ENCODE measurements at places on chromosomes 1 and 21.

DNA sequence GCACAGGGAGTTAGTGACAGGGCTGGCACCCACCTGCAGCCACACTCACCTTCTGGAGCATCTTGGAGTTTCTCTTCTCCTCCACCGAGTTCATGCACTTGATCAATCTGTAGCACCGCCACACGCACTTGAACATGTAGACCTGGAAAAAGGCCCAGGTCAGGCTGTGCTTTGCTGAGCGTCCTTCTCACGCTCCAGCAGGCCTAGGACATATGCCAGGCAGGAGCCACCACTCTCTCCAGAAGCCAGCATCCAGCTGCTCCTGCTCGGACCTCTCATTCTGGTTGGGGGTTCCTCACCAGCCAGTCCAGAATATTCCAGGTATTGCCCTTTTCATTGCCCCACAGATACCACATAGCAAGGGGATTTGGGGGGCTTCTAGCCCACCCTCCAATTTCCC is 11.7 kb upstream of the MATN1 start:
- DNase-seq = no peak

DNA sequence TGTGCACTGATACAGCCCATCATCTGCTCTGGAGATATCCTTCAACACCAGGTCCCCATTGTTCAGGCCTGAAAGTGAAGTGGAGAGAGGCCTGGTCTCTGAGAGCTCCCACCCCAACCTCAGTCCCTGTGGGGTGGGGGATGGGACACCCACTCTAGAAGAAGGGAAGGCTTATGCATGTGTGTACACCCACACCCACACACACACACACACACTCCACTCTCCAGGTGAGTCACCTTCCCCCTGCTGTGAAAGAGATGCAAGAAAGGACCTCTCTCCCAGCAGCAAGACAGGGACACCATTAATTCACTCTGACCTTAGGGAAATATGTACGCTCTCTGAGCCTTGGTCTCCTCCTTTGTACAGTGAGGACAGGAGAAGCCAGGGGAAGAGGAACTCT is 5.9 kb downstream of the VSIG8 start:
- DNase-seq = no peak

DNA sequence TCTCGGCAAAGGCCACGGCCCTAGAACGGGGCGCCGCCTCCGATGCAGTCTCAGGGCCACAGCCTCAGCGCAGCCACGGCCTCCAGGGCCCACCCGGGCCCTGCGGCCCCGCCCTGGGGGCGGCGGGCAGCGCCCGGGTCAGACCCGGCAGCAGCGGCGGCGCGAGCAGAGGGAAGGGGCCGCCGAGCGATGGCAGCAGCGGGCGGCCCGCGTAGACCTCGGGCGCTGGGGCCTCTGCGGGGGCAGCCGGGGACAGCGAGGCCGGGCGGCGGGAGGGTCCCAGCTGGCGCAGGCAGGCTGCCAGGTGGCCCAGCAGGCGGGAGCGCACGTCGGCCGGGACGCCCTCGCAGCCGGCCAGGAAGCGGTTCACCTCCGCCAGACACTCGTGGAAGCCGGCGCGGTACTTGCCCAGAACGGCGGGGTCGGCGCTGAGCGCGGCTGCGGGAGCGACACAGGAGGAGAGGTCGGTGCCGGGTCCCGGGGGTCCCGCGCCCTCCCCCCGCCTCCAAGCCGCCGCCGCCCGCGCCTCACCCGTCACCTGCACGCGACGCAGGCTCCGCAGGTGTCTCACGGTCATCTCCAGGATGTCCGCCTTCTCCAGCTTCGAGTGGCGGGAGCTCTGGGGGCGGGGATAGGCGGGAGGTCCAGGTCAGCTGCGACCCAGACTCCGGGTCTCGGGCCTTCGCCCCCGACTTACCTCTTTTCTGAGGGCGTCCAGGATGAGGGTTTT is 737 bp downstream of the HES4 start:
- peak; percentile 25 for DNase-seq

- DNase-seq = no peak
These were observed 29.8 kb downstream of the PARP1 start for GRCh38 chr1:226378071-226378470.

DNA sequence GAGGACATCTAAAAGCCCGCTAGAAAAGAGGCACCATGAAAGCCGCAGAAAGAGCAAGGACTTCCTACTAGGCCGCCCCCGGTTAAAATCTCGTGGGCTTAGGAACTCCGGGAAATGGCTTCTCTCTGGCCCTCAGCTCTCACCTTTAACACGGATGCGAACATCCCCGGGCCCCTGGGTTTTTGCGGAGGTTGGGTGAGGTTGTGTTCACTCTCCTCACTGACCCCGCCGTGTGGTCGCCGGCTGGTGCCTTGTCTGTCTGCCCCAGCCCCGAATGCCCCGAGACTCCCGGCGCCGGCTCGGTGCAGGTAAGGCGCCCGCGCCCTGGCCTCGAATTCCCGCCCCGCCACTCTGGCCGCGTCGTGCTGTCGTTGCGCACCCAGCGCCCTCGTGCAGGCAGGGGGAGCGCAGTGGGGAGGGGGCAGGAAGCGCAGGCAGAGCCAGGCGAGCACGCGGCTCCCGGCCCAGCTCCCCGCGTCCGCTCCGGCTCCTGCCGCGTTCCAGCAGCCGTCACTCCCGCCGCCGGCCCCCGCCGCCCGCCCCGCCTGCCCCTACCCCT is at the start of gene SHISAL2A:
SHISAL2A (plus strand) TSS at position 437 of the 559 bp plus-strand sequence. CDS start 326 bp downstream, outside the sequence.
- DNase-seq = no peak

DNA sequence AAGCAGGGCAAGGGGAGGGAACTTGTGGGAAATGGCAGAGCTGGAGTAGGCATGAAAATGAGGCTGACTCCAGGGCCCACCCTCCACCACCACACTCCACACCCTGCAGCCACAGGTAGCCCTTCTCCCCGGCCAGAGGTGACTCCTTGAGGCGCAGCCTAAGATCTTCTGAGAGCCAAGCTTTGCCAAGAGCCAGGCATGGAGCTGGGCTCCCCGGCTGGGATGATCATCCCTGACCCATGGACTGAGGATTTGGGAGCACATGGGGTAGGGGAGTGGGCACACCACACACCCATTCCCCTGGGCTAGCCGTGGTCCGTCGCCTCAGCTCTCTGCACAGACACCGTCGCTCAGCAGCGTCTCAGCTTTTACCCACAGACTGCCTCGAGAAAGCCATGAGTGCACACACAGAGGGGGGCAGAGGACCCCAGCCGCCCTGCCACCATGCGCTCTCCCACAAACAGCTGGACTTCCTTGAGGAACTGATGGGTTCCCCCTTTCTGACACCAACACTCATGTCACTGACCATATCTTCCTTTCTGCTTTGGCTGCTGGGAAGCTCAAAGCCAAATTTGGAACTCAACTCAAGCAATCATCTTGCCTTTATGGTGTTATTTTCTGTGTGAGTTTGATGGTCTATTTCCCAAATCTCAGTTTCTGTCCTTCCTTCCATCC is 123.6 kb upstream of the RUNX3 start:
- DNase-seq = no peak

GRCh38 chr1:7250176-7250575 is 464.9 kb downstream of the CAMTA1 start:
- no peak for DNase-seq

DNA sequence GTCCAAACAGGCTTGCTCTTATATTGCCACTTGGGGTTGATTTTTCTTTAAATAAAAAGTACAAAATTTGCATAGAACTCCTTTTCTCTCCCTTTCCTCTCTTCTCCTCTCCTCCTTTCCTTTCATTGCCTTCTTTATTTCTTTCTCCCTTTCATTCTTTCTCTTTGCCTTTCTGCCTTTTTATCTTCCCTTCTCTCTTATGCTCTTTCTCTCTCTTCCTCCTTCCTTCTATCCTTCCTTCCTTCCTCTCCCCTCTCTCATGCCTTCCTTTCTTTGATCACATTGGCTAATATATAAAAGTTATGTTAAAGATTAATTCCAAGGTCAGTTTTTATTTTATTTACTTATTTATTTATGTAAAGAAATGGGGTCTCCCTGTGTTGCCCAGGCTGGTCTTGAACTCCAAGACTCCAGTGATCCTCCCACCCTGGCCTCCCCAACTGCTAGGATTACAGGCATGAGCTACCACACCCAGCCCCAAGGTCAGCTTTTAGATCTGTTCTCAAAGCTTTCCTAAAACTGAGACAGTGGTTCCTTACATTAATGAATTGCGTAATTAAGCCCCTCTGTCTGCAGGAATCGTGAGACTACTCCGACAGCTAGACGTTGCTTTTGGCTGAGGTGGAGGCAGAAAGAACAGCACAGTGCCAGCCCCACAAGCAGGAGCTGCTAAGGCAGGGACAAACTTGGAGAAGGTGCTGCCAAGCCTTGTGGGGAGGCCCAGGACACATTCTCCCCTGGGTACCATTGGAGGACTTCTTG is 361.9 kb downstream of the SIPA1L2 start:
- no peak for DNase-seq

DNA sequence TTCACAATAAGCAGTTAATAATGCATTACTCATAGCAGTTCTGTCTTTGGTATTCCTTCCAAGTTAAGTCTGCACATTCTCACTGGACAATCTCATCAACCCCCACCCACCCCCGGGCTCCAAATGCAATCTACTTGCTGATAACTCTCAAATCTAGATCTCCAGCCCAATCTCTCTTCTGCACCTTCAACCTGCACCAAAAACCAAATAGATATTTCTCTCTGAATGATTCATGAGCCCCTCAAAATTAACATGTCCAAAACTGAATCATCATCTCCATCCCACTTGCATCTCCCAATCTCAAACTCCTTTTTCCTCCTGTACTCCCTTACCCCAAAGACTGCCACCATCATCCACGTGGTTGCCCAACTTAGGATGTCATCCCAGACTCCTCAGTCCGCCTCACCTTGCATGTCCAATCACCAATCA is 2.7 kb downstream of the DOCK7 start:
- no peak for DNase-seq

- no peak for DNase-seq
These were observed 29.1 kb downstream of the SLC30A7 start for GRCh38 chr1:100924991-100925390.

- no peak for DNase-seq
These were observed 120.0 kb downstream of the GIPC2 start for GRCh38 chr1:78165816-78166215.

DNA sequence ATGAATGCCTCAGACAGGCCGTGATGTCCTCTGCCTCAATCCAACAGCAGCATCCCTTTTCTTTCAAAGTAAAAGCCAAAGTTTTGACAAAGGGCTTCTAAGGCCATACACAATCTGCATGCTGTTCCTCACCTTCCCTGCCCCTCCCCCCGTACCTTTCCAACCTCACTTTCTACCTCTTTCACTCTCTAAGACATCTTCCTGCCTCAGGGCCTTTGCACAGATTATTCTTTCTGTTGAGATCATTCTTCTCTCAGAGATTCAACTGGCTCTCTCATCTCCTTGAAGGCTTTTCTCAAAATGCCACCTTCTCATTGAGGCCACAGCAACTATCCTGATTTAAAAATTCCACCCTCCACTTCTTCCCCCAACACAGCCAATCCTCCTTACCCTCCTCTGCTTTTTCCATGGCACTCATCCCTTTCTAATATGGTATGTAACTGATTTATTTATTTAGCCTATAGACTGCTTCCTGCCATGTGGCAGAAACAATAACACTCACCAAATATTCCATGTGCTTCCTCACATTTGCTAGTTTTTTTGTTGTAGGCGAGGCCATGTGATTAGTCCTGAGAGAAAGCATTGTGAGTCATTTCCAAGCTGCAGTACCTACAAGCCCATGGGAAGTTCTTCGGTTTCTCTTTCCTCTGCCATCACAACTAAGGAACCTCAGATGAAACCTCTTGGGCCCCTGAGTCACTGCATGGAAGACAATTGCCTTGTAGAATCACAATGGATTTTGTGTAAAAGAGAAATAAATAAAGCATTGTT is 58.7 kb upstream of the GADD45A start:
- no peak for DNase-seq

- no peak for DNase-seq
These were observed 158.5 kb downstream of the NFIA start for GRCh38 chr1:61240878-61241277.

GRCh38 chr1:27507960-27508665 is 18.1 kb upstream of the WASF2 start:
- DNase-seq = no peak

GRCh38 chr1:227785094-227785804 is 30.2 kb upstream of the PRSS38 start:
- no peak for DNase-seq

Data from NCI-H446 treated with DMSO at 0.1 percent for 48 hours (cell line).